Hematopoietic multipotent progenitor cell treated with erythropoietin and hydrocortisone succinate and interleukin-3 and kit ligand, for 4 days (in vitro differentiated cells): ENCODE measurements at places on chromosomes 5 and 9.

DNA sequence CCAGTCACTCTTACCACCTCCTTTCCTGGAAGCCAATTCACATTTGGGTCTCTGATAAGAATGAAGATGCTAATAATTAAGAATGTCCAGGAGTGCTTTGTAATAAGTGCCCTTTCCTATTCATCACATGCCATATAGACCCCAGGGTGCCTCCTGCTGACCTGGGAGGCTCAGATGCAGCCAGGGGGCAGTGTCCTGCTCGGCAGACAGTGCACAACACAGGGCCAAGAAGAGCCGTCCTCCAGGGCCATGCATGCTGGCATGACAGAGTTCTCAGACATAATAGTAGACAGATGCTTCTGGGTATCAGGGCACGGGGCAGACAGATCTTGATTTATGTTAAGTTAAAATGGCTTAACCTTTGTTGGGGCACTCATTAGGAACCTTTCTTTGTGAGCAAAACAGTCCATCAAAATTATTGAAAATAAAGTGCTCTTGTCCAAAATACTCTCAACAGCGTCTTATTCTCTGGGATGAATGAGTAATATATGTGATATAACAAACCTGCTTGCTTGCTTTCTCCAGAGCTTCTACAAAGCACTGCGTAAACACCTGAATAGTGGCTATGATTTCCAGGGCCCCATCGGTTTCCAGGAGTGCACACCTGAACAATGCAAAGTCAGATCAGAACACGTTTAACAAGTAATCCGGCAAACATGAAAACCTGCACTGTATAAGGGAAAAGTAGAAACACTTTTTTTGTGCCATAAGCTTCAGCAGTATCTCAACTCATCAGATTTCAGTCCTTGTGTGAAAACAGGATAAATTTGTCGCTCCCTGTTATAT, 192.7 kb downstream of the FANCC start:
- peak; percentile 12 for DNase-seq

DNA sequence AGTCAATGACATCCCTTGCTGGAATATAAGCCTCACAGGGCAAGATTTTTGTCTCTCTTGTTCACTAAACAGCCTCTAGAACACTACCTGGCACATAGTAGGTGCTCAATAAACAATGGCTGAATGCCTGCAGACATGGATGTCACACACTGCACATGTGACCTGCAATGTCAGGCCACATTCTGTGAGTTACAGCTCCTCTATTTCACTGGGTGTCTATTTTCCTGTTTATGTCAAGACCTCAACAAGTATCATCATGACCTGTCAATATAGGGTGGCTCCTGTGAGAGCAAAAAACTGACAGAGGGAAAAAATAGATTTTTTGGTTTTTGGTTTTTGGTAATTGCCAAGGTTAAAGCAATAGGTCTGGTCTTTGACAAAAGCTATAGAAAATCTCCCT, 144.6 kb upstream of the KLF9 start:
- no peak for DNase-seq

DNA sequence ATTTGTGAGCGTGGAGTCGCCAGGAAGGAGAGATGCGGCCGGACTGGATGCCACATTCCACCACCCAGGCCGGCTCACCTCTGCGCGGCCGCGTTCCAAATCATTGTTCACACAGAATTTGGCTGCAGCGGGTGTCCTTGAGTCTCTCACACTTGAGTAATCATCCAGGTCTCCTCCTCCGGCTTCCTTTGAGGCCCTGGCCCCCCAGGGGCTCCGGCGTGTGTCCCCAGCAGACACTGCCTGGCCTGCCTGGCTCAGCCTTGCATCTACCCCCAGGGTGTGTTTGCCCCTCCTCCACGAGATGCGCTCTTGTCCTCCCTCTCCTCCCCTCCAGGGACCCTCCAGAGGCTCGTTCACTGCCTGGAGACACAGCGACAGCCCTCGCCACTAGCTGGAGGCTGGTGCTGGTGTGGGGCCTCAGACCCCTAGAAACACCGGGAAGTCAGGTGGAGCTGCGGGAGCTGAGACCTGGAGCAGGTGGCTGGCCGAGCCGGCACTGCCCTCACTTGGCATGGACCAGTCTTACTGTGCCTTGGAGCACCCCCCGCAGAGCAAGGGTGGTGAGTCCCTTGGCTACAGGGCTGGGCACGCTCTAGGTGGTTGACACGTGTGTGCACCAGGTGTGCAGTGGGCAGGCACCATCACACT, 7.0 kb upstream of the SLC9A3 start:
- no peak for DNase-seq

- DNase-seq: no peak
Measured at GRCh38 chr5:51838459-51838858, 455.2 kb downstream of the ISL1 start.

DNA sequence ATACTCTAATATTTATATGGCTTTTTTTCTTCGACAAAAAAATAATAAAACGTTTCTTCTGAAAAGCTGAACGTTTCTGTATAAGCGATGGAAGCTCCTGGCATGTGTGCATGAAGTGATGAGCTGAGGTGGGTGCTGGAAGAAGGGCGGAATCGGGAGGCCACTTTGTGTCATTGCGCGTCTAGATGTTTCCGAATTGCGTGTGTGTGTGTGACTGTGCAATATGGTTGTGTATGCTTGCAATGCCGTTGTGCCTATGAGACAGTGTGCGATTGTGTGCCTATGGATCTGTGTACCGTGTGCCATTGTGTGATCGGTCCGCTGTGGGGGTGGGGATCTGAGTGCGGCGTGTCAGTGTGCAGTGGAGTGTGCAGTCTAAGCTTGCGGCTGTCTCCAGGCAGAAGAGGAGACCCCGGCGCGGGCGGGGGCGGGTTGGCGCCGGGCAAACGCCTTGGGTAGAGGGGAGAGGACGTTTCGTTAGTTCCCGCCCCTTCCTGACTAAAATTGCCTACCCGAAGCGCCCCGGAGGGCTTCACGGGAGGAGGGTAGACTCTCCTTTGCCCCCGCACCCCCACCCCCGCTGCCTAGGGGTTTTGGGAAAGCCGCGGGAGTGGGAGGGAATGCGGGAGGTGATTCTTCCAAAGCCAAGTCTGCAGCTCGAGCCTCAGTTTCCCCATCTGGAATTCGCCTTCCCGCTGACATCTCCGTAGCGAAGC, 24.2 kb downstream of the PCDHGC5 start:
- DNase-seq: peak; percentile 59

GRCh38 chr9:137860361-137860760, 17.2 kb upstream of the CACNA1B start:
- no peak for DNase-seq
